ENCODE measurements at places on chromosomes 2 and 18.

GRCh38 chr2:10541775-10542432 lies 93.8 kb upstream of the ODC1 start:
- H3K27ac ChIP-seq: no peak overlapping the region
- H3K27me3 ChIP-seq: peaks cover 20% of the 10 kb centered on the region
- peaks cover 26% of the 10 kb centered on the region for H3K4me1 ChIP-seq
- no peak overlapping the region for H3K4me3 ChIP-seq

DNA sequence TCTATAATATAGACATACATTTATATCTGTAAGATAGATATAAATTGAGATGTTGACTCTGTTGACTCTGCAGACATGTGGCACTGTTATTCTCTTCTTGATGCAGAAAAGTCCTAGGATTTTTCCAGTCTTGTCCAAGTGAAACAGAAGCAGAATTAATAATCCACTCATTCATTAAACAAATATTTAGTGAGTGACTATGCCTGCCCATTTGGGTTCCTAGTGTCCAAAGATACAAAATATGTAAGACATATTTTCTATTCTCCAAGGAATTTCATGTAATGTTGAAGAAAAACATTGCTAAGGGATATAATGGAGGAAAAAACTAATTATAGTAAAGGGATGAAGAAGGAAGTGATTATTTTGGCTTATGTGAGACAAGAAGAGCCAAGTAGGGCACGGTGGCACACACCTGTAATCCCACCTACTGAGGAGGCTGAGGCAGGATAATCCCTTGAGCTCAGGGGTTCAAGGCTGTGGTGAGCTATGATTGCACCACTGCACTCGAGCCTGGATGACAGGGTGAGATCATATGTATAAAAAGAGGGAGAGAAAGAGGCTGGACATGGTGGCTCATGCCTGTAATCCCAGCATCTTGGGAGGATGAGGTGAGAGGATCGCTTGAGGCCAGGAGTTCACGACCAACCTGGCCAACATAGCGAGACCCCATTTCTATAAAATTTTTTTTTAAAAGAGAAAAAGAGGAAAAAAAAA lies 19.9 kb upstream of the PLEKHH2 start:
- no peaks in the 10 kb centered on the region for H3K36me3 ChIP-seq
- no peak overlapping the region for H3K4me3 ChIP-seq
- DNase-seq: no peak

DNA sequence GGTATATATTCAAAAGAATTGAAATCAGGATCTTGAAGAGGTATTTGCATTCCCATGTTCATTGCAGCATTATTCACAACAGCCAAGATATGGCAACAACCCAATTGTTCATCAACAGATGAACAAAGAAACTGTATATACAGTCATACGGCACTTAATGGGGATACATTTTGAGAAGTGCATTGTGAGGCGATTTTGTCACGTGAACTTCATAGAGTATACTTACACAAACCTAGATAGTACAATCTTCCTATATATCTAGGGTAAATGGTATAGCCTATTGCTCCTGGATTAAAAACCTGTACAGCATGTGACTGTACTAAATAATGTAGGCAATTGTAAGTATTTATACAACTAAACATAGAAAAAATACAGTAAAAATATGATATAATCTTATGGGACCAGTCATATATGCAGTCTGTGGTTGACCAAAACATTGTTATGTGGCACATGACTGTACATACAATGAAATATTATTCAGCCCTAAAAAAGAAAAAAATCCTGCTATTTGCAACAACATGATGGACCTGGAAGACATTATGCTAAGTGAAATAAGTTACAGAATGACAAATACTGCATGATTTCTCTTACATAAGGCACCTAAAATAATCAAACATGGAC lies 9.2 kb upstream of the BBS5 start:
- H3K27me3 ChIP-seq: no peaks in the 10 kb centered on the region
- H3K36me3 ChIP-seq: no peaks in the 10 kb centered on the region
- no peak for DNase-seq
- no peak overlapping the region for H3K4me3 ChIP-seq
- no peaks in the 10 kb centered on the region for H3K4me1 ChIP-seq

DNA sequence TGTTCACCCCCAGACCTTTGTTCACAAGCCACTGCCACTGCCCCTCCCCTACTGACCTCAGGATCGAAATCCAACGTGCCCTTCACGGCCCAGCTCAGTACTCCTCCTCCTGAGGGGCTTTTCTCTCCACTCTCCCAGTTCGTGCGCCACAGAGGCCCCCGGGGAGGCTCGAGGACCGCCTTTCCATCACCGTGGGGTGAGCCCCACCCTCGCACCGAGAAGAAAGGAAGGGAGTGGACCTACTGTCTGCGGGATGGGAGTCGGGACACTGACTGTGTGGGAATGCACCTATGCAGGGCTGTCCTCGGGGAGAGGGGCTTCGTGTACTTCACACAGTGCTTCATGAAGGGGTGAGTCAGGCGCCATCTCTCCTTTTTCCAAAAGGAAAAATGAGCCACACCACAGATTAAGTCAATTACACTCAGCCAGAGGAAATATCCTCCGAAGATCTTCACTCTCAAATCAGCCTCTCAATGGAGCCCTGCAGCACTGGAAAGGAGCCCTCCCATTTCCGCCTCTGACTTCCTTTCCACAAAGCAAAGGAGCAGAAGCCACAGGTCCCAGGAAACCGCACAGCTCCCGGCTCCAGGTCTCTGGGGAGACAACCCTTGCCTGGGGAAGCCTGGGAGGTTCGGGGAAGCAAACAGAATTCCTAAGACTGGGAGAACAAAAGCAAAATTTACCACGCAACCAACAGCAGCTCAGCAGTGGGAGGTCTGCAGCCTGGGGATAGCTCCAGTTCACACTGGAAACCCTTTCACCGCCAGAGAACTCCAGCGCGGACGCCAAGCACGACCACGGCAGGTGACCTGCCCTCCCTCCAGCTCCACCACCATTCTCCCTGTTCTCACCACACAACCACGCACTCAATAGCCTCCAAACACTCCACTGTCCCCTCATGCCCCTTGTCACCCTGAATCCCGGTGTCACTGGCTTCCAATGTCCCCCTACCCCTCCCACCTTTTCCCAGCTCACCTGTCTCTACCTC lies 21.6 kb downstream of the ADCY3 start:
- H3K4me3 ChIP-seq: no peak overlapping the region
- H3K27me3 ChIP-seq: no peaks in the 10 kb centered on the region
- H3K36me3 ChIP-seq: peaks cover 87% of the 10 kb centered on the region
- no peak overlapping the region for H3K27ac ChIP-seq
- no peaks in the 10 kb centered on the region for H3K4me1 ChIP-seq

DNA sequence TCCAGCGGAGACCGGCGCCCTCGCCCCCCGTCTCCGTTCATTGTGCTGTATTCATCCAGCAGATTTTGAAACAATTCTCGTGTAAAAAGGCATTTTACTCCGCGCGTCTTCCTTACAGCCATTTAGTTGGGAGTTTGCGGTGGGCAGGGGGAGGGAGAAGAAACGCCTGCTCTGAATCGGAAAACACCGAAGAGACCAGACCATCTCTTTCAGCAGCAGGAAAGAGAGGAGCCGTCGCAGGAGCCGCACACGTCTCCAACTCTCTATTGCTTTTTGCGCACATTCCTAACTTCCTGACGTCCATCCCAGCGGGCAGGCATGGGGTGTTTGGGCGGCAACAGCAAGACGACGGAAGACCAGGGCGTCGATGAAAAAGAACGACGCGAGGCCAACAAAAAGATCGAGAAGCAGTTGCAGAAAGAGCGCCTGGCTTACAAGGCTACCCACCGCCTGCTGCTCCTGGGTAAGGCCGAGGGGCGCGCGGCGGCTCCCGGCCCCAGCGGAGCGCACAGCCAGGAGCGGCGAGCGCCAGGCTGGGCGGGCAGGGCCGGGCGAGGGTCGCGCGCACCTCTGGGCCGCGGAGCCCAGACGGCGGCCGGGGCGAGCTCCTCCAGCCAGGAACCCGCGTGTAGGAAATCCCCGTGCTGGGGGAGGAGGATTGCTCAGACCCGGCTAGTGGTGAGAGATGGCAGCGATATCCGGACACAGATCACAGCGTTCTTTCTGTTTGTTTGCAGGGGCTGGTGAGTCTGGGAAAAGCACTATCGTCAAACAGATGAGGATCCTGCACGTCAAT lies 63.2 kb downstream of the GNAL start:
- no peaks in the 10 kb centered on the region for H3K36me3 ChIP-seq
- H3K4me3 ChIP-seq: peak overlapping the region; percentile 43
- H3K4me1 ChIP-seq: peaks cover 13% of the 10 kb centered on the region
- no peak for DNase-seq

DNA sequence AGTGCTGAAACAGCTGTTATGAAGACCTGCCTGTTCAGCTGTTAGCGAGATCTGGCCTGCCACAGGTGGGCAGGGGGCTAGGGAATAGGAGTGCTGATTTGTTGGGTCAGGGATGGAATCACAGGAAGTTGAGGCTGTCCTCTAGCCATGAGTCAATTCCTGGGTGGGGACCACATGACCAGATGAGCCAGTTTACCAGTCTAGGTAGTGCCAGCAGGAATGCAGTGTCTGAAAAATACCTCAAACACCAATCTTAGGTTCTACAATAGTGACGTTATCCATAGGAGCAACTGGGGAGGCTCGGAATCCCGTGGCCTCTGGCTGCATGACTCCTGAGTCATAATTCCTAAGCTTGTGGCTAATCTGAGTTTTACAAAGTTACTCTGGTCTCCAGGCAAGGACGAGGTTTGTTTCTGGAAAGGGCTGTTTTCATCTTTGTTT lies 44.9 kb downstream of the DYSF start:
- H3K36me3 ChIP-seq: no peaks in the 10 kb centered on the region
- H3K27me3 ChIP-seq: no peaks in the 10 kb centered on the region
- H3K27ac ChIP-seq: no peak overlapping the region
- no peaks in the 10 kb centered on the region for H3K4me1 ChIP-seq
- DNase-seq: no peak

DNA sequence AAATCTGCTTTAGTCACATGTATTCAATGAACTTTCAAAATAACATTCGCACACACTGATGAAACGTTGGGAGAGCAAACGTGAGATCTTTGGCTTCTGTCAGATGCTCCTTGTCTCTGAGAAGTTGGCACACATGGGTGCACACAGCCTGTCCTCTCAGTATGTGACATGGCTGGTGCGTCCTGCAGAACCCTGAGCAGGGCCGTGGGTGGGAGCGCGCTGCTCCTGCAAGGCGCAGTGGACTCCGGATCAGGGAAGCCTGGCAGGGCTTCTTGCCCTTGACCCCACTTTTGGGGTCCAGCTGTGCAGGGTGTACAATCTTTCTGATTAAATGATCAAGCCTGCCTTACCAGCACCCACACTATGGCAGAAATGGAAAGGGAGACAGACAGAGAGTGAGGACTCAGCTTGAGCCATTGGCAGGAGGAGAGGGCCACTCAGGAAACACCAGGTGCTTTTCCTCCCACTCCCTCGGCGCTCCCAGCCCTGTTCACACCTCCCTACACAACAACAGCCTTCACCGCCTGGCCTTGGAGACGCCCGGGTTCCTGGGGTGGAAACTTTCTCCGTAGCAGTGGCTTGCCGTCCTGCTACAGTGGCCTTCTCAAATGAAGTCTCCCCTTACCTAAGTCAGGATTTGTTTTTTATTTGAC lies 108.4 kb upstream of the SNTG2 start:
- H3K4me3 ChIP-seq: no peak overlapping the region
- DNase-seq: no peak
- peaks cover 42% of the 10 kb centered on the region for H3K27me3 ChIP-seq
- no peak overlapping the region for H3K27ac ChIP-seq

DNA sequence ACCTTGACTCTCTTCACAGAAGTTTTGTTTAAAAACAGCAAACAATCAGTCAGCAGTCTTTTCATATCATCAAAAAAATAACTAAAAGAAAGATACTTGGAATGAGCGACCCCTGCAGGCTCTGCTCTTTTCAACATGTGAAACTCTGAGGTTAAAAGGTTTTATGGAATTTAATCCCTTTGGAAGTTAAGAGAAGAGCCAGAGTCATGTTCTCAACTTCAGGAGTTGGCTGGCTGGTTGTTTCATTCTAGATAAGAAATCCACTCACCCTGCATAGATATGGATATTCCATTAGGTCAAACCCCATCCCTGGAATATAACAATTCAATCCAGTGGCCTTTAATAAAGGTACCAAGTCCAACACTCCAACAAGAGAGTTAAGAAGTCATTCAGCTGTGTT lies 115.6 kb upstream of the RMDN2 start:
- DNase-seq: no peak
- H3K4me3 ChIP-seq: no peak overlapping the region
- no peak overlapping the region for H3K27ac ChIP-seq
- H3K4me1 ChIP-seq: peaks cover 15% of the 10 kb centered on the region

- no peak overlapping the region for H3K4me3 ChIP-seq
- no peaks in the 10 kb centered on the region for H3K36me3 ChIP-seq
- no peak overlapping the region for H3K27ac ChIP-seq
Observed at GRCh38 chr18:42157878-42158277, 202.8 kb downstream of the PIK3C3 start.

DNA sequence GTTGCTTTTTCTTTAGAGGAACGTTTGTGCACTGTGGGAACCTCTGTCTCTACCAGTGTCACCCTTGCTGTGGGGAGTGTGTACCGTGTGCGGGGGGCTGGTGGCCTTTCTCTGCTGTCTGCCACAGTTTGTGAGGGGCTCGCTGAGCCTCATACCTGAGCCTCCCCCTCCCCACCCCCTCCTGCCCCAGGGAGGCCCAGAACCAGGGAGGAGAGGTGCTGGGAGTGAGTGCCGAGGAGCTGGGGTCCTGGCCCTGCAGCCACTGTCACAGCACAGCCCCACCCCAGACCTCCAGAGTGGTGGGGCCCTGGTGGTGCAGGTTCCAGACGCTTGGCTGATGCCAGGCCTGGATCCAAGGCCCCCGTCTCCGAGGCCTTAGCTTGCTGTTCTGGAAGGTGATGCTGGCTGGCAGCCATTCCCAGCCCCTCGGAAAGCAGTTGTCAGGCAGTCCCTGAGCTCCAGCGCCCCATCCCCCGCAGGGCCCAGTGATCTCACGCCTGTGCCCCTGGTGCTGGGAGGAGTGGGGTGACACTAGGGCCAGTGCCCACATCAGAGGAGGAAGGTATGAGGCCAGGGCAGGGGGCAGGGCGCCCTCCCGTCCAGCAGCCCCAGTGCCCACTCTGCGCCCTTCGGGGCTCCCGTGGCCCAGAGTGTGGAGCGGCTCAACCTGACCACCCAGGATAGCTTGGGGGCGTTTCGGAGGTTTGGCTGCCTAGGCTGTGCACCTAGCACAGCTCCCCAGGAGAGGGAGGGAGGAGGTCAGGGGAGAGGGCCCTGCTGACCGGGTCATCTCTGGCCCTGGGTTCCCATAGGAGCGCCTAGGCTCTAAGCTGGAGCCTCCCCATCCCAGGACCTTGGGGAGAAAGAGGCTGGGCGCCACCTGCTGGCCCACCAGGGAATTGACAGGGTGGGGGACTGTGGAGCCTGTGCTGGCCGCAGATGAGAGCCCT lies 53.0 kb upstream of the ALPP start:
- H3K27me3 ChIP-seq: no peaks in the 10 kb centered on the region
- H3K4me1 ChIP-seq: peaks cover 35% of the 10 kb centered on the region
- DNase-seq: peak; percentile 74
- H3K27ac ChIP-seq: no peak overlapping the region
- H3K36me3 ChIP-seq: no peaks in the 10 kb centered on the region

Measured in activated T-cell treated with anti-CD3 and anti-CD28 coated beads, Interleukin-2, amount 50 U/mL, for 24 hours (primary cell).